ENCODE measurements at places on chromosomes 12 and 14.

- DNase-seq: no peak
Measured at GRCh38 chr14:67416810-67417209, 4.8 kb upstream of the PLEK2 start.

DNA sequence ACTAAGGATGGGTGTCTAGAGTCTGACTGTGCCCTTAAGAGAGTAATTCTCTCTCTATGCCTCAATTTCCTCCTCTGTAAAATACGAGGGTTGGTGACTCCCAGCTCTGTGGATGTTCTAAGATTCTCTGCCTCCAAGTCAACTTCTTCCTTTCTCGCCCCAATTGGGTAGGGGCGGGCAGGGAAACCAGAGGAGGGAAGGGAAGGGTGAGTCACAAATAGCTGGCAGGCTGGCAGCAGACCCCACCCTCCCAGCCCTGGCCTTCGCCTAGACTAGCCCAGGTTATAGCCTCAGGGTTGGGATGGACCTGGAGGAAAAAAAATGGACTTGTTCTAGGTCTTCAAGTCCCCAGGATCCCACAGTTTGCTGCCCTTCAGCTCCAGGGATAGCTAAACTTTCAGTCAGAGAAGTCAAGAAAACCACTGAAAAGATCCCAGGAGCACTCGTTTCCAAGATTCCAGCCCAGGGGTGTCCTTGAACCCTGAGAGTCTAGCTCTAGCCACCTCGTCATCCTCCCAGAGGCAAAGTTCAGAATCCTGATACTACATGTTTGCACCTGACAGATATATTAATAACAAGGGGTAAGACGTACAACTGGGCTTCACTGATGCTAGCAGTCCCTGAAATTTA, 2.3 kb downstream of the DGKA start:
- DNase-seq: no peak

GRCh38 chr14:54579621-54580020, 12.7 kb downstream of the SAMD4A start:
- DNase-seq: no peak

DNA sequence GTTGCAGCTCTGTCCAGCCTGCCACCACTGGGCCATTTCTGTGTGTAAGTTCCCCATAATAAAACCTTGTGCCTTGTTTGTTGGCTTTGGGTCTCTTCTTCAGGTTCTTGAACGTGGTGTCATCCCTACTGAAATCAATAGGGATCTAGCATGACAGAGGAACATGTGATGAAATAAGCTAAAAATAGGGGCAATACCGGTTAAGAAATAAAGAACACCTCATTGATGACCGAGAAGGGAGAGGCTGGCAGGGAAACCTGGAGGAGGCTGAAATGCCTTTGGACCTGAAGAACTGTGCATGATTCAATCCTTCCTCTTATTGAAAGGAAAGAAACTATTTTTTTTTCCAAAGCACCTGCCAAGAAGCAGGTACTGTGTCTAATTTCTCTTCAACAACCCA, 172.3 kb downstream of the PPM1H start:
- no peak for DNase-seq

GRCh38 chr12:121424624-121424975, 24.7 kb downstream of the RNF34 start:
- DNase-seq: no peak

GRCh38 chr12:94140556-94140955, 7.8 kb upstream of the PLXNC1 start:
- DNase-seq: no peak

DNA sequence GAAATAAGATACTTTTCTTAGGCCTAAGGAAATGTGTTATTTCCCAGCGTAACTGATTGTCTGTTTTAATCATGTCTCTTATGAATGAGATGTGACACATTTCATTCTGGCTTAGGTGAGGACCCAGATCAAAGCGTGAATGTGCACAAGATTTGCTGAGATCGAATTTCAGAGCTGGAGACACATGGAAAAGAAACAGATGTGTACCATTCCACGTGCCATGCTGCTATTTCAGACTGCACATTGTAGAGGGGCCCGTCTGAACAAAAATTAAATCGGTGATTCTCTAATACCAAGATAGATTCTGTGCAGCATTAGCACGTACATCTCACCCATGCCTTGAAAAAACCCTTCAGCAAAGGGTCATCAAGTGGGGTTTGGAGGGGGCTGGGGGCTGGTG, 290.4 kb downstream of the AACS start:
- DNase-seq: no peak

GRCh38 chr14:96637521-96637920, 135.3 kb downstream of the PAPOLA start:
- no peak for DNase-seq

DNA sequence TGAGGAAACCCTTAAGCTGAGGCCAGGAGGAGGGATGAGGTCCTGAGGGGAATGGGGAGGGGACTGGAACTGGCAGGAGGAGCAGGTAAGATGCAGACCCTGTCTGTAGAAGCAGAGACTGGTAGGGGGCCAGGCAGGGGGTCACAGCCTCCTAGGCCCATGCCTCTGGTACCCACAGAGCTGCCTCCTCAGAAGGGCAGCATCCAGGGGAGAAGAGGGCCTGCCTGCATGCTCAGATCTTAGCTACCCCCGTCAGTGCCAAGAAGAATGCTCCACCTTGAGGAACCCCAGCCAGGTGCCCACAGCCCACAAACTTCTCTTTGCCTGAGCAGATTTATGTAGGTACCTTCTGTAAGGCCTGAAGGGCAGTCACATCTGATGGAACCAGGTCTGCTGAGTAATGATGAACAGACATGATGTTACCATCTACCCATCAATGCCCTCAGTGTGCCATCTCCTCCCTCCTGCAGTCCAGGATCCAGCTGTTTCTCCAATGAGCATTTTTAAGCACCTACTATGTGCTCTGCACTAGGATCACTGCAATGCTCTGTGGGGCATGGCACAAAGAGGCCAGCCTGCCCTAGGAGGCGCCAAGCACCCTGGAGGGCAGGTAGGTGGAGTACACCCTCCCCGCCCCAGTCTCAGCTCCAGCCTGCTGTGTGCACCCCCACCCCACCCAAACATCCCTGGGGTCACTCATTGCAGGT, 24.8 kb upstream of the ZFP36L1 start:
- DNase-seq: no peak

DNA sequence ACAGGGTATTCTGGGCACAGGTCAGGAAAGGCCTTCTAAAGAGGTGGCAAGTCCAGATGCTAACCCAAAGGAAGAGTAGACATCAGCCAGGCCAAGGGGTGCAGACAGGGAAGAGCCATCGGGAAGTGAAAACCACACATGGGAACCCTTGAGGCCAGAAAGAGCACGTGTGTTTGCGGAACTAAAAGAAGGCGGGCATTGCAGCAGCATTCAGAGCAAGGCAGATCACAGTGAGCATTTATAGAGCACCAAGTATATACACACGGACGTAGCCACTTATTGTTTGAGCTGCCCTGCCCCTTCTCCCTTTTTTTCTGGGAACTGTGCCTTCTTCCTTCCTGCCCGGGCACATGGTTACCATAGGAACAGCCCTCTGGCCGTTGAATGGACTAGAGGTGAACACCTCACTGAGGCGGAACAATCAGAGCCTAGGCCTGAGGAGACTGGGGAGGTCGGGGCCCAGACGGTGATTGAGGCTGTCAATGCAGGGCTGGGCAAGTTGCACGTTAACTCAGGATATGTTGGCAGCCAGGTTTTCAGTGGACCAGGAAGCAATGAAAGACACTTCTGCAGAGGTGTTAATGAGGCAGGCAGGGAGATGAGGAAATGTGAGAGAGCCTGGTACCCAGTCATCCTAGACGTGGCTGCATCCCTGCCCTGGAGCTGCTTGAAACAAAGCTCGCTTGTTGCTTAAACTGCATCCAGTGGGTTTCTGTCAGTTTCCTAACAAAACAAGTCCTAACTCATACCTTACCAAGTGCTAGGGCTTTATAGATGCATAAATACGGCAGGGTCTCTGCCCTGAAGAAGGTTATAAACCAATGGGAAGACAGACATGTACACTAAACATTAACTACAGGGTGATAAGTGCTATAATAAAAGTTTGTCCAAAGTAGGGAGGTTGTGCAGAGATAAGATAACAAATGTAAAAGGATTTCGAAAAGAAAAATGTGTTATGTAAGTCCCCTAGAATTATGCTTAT, 34.2 kb downstream of the MOAP1 start:
- DNase-seq: no peak

DNA sequence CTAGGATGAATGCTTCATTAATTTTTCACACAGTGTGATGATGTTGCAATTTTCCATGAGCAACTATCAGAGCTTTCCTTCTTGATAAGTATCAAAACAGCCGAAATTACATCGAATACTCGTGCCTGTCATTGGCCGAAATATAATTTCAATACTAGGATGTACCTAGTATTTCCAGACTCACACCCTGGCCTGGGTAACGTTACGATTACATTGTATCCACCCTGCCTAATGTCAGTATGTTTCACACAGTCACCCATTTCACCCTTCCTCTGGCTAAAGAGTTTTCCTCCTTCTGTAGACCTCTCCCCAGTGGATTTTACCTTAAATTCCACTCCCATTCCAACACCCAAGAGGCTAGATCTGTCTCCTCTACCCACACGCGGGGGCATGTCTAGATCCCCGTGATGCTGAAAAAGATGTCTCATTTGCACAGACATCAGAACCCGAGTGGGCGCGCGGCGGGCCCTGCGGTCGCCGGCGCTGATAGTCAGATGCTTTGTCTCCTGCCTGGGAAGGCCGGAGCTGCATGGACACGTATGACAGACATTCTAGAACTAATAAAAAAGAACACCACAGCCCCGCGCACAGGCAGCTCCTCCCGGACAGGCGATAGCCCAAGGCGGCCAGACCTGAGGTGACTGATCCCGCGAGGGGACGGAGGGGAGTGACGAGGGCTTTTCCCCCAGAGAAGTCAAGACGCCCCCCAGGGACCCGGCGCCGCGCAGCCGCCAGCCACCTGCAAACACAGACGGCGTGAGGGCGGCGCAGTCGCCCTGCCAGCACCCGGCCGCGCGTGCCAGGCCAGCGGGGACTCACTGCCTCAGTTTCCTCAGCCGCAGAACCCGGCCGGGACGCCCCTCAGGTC, 723 bp downstream of the KIF21A start:
- DNase-seq: peak; percentile 30

DNA sequence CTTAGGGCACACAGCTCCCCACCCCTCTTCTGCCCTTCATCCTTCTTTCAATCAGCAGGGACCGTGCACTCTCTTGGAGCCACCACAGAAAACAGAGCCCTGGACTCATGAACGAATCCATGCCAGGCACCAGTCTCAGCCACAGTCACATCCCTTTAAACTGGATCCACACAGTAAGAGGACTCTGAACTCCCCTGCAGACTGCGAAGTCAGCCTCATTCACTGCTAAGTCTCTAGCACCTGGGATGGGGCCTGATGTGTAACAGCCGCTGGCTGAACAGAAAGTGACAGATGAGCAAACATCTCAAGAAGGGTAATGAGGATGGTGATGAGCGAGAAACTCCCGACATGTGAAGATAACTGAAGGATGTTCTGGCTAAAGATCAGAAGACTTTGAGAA, 45.8 kb upstream of the IQSEC3 start:
- no peak for DNase-seq

- DNase-seq: no peak
Measured at GRCh38 chr14:50106178-50106577, 10.2 kb downstream of the VCPKMT start.

DNA sequence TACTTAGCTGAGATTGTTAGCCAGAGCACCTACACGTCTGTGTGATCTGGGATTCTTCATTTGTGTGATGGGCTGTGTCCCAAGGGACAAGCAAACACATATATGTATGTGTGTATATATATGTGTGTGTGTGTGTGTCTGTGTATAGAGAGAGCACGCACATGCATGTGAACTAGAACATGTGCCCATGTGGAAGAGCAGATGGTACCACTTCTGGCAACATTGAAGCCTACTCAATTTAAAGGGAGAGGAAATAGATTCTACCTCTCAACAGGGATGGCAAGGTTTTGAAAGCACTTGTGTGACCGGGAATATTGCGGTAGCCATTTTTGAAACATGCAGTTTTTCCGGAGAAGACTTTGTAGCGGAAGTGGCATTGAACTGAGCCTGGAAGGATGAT, 1.4 kb downstream of the TOMM20L start:
- no peak for DNase-seq

All from muscle of back (tissue), 13 donors.